ENCODE measurements at places on chromosomes 1 and 21. TPM values are rescaled to one million over a fixed set of nuclear protein-coding genes. Genes with fewer than 3 reads are reported as not detected.
A peak's percentile ranks its signal among the peaks of the same experiment; 100 is the strongest.

The KNCN gene
- not detected for total RNA-seq

The GBP4 gene
- 26.6 TPM for total RNA-seq

The OR2L2 gene
- total RNA-seq: not detected

The LRRC39 gene
- 0.53 TPM for total RNA-seq

The GRIK1 gene
- not detected for total RNA-seq

DNA sequence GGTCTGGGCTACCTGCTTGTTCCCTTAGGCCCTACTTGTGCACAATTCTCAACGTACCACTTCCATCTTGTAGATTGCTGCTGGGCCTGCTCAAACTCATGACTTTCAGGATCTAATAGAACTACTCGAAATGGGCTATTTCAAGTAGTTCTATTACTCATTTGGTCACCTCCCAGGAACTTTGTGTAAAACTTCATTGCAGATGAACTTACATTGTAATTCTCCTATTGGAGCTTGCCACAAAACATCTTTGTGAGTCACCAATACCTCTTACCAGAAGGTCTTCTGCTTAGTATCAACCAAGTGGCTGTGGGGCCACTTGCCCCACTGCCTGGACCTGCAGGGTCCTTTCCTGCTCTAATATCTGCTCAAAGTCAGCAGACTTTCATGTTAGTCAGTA, 10.7 kb upstream of the MYOCOS start:
- no peaks in the 10 kb centered on the region for H3K27me3 ChIP-seq
- no peak overlapping the region for H3K27ac ChIP-seq
- DNase-seq: no peak
- H3K4me1 ChIP-seq: no peaks in the 10 kb centered on the region
- H3K4me3 ChIP-seq: no peak overlapping the region

DNA sequence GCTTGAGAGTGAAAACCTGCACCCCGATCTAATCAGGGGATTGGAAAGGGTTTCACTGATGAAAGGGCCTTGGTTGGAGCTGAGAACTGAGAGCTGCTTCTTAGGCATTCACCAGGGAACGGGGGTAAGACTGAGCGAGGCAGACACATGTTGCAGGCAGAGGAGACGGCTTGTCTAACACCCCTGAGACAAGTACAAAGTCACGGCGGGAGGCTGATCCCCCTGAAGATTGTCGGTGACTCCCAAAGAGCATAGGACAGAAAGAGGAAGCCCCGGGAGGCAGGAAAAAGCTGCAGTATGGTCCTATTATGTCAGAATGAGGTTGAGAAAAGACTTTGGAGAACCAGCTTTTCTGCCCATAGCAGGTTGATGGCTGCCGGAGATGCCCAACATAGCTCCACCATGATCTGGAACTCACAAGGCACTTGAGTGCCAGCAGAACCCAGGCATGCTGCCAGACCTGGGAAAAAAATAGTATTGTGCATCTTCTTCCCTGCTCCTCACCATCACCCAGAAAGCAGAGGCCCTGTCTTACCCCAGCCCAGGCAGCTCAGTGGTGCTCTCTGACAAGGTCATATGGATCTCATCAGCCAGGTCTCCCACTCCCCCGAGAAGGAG, 463.9 kb upstream of the PROX1 start:
- no peak overlapping the region for H3K4me3 ChIP-seq
- no peaks in the 10 kb centered on the region for H3K27me3 ChIP-seq
- H3K27ac ChIP-seq: no peak overlapping the region
- H3K36me3 ChIP-seq: no peaks in the 10 kb centered on the region
- no peak for DNase-seq
- H3K4me1 ChIP-seq: no peaks in the 10 kb centered on the region

GRCh38 chr1:40519517-40519916, 10.9 kb downstream of the EXO5 start:
- DNase-seq: no peak
- H3K36me3 ChIP-seq: no peaks in the 10 kb centered on the region
- H3K4me3 ChIP-seq: no peak overlapping the region

DNA sequence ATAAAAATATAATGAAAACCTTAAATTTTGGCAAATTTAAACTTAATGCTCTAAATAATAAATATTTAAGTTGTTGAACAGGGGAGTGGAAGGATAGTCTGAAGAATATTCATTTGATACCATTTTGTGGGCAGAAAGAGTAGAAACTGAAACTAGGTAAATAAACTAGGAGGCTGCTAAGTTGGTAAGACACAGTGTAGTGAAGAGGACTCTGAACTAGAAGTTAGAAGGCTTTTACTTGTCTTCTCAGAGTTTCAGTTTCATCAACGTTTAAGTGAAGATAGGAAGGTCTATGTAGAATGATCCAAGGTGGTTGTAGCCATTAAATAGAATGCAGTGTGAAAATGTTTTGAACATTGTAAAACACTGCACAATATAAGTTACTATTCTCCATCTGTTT, 516.9 kb downstream of the AMY1C start:
- no peaks in the 10 kb centered on the region for H3K27me3 ChIP-seq
- DNase-seq: no peak
- H3K4me1 ChIP-seq: no peaks in the 10 kb centered on the region

DNA sequence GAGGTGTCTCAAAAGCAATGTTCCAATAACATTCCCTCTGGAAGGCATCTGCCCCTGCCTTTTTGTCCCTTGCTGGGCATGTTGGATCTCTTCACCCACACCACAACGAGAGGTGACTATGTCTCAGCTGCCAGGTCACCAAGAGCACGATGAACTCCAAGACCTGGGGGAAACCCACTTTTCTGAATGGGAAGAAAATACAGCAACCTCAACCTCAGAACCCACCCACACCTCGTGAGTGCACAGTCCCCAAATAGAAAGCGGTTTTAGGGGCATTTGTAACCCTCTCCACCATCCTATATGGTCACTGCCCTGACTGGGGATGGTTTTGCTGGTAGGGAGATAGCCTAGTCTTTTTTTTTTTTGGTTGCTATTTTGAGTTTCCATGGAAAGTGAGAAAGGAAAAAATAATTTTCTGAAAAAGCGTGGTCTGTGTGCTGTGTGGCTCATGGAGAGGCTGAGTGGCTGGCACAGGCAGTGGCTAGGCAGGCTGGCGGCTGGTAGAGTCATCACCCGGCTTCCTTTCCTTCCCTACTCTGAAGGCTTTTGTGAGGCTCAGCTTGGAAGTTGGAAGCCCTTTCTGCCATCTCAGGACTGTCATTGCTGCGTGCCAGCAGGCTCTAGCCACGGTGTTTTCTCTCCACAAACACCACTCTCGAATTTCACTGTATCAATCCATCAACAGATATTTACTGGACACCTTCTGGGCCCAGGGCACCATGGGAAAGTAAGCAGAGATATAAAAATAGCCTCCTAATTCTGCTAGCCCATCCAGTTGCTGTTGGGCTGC, 15.8 kb downstream of the TSPAN2 start:
- peaks cover 9% of the 10 kb centered on the region for H3K4me1 ChIP-seq
- no peaks in the 10 kb centered on the region for H3K36me3 ChIP-seq
- no peak overlapping the region for H3K4me3 ChIP-seq
- DNase-seq: no peak
- no peaks in the 10 kb centered on the region for H3K27me3 ChIP-seq

DNA sequence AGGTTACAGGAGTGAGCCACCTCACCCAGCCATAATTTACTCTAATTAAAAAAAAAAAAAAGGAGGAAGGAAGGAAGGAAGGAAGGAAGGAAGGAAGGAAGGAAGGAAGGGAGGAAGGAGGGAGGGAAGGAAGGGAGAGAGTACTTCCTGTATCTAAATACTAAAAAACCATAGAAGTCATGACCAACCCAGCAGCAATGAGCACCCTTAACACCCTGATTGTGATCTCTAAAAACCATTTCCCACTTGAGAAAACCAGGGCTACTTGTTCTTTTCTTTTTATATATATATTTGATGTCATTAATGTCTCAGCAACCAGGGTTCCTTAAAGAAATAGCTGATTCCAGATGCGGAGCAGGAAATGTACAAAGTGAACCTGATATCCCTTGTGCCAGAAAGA, 31.2 kb downstream of the ARID4B start:
- H3K27ac ChIP-seq: peak overlapping the region; percentile 39
- H3K4me1 ChIP-seq: peaks cover 69% of the 10 kb centered on the region
- peak overlapping the region; percentile 42 for H3K4me3 ChIP-seq
- H3K27me3 ChIP-seq: no peaks in the 10 kb centered on the region
- no peak for DNase-seq

GRCh38 chr21:25350056-25350455, 257.2 kb downstream of the MRPL39 start:
- no peak overlapping the region for H3K27ac ChIP-seq
- no peaks in the 10 kb centered on the region for H3K36me3 ChIP-seq
- H3K4me3 ChIP-seq: no peak overlapping the region
- DNase-seq: no peak
- no peaks in the 10 kb centered on the region for H3K27me3 ChIP-seq

DNA sequence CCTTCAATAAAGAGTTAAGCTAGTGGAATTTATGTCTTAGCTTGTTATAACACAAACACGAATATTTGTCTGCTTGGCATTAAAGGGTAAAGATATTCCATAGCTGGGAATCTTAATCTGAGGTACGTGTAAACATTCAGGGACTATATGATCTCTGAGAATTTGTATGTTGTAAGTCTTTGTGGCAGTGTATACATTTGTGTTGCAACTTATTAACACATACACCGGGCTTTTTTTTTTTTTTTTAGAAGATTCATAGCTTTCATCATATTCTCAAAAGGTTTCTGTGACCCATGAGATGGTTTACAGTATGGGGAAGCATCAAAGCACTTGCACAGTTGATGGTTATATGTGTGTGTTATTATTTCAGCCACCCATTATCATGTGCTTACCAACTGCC, 3.0 kb downstream of the GGPS1 start:
- no peak for DNase-seq
- no peaks in the 10 kb centered on the region for H3K27me3 ChIP-seq
- peak overlapping the region; percentile 80 for H3K27ac ChIP-seq

DNA sequence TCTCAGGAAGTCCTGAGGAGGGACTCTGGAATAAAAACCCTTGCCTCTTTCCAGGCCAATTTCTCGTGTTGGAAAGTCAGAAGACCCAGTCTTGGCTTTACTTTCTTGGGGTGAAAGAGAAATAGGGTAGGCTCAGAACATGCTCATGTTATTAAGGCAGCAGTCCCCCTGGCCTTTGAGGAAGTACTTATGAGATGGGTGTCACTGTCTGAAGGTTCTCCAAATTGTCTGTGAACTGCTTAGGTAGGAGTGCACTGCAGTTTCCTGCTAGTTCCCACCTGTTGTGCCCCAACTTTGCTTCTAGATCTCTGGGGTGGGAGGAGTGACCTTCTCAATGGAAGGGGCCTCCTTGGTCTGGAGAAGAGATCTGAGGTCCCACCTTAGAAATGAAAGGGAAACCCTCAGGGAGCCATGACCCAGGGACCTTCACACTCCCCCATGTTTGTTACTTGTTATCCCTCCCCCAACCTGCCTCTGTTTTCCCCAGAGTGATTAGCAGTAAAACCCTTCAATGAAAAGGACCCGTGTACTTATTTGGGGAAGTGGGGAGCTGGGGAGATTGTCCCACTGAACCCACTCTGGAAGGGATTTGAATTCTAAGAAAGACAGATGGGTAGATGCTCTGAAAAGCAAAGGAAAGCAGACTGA, 5.7 kb downstream of the ZNF691 start:
- no peak overlapping the region for H3K4me3 ChIP-seq
- H3K27ac ChIP-seq: no peak overlapping the region
- no peaks in the 10 kb centered on the region for H3K27me3 ChIP-seq
- peaks cover 13% of the 10 kb centered on the region for H3K4me1 ChIP-seq

- H3K27me3 ChIP-seq: no peaks in the 10 kb centered on the region
- no peak for DNase-seq
- no peak overlapping the region for H3K4me3 ChIP-seq
- H3K27ac ChIP-seq: no peak overlapping the region
These were observed 13.9 kb upstream of the SCMH1 start for GRCh38 chr1:41255978-41256377.

DNA sequence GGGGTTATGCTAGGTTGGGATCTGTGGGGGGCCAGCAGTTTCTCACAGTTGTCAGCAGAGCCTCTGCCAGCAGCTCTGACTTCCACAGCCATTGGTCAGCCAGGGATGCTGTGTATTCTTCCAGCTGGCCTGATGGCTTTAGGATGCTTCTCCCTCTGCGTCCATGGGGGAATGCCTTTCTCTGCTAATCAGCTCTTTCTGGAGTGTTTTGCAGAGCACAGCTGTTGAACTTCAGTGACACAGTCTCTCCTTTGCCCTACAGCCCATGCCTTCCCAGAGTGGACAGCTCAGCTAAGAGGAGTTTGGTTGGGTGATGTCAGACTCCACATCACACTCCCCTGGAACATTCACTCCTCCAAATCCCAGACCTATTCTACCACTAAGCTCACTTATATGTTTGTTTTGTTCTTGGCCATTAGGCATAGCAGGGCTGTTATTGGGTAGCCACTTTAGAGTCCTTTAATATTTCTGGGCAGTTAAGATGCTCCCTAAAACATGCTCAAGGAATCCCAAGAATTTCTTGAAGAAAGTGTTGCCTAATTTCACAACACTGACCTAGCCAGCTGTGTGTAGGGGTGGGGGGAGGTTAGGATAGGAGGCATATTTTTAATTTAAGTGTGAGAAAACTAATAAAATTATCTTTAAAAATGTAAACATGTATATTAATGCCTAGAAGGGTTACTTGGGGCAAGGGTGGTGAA, 75.3 kb upstream of the KIAA0040 start:
- no peaks in the 10 kb centered on the region for H3K27me3 ChIP-seq
- H3K27ac ChIP-seq: no peak overlapping the region
- no peak overlapping the region for H3K4me3 ChIP-seq
- no peak for DNase-seq
- H3K36me3 ChIP-seq: no peaks in the 10 kb centered on the region

- DNase-seq: no peak
- H3K4me1 ChIP-seq: no peaks in the 10 kb centered on the region
- no peak overlapping the region for H3K27ac ChIP-seq
- no peaks in the 10 kb centered on the region for H3K27me3 ChIP-seq
- no peak overlapping the region for H3K4me3 ChIP-seq
These were observed 37.6 kb downstream of the MTARC1 start for GRCh38 chr1:220824031-220824989.

- H3K27me3 ChIP-seq: no peaks in the 10 kb centered on the region
- no peak overlapping the region for H3K4me3 ChIP-seq
- no peaks in the 10 kb centered on the region for H3K4me1 ChIP-seq
- no peak for DNase-seq
These were observed 40.2 kb downstream of the GFI1 start for GRCh38 chr1:92446546-92446945.

All from CD8-positive, alpha-beta memory T cell (primary cell).